DMS79 (cell line): ENCODE measurements at places on chromosomes 3 and 15.
A peak's percentile ranks its signal among the peaks of the same experiment; 100 is the strongest.

GRCh38 chr3:61828880-61829721 is 267.7 kb downstream of the PTPRG start:
- no peak for DNase-seq

DNA sequence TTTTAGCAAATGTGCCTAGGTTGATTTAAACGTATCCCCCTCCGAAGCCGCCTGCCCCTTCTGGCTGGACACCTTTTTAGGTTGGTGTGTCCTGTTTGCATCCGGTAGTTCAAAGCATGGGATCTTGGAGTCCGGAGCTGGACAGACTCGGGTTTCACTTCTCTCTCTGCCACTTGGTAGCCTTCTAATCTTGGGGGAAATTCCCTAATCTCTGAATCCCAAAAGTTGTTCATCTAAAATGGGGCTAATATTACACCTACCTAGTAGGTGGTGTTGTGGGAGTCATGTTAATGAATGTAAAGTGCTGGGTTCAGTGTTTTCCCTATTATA is 760 bp downstream of the FANCI start:
- DNase-seq = no peak

DNA sequence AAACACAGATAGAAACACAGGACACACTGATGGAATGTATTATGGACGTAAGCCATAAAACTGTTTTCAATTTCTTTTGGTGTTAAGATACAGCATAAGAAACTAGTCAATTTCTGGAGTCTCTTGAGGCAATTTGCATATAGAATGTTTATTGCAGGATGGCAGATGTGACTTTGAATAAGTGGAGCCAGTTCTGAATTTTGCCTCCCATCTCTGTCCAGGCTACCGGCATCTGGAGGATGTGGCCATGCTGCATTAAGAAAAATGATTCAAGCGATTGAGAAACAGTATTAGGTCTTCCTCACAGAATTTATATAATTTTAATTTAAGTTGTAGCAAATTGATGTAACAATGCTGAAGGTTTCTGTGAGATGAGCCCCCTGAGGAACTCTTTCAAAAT is 81.5 kb downstream of the CHST2 start:
- DNase-seq = no peak

DNA sequence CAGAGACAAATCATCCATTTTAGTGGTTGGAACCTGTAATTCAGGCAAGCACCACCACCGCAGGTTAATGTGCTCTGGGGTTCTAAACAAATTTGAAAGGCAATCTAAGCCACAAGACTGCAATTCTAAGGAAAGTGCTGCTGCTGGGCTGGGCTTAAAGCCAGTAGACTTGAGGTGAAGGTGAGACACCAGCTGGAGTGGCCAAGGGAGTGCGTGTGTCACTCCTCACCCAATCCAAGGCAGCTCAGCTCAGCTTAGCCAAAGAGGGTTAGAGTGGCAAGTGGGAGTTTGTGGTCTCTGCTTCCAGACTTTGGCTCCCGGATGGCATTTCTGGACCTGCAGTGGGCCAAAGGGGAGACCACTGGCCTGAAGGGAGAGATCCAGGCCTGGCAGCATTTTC is 1655.6 kb downstream of the SI start:
- no peak for DNase-seq

- no peak for DNase-seq
These were observed 6.6 kb upstream of the ATP11B start for GRCh38 chr3:182786564-182787196.

GRCh38 chr15:25787855-25788520 is 75.1 kb downstream of the ATP10A start:
- DNase-seq = no peak

DNA sequence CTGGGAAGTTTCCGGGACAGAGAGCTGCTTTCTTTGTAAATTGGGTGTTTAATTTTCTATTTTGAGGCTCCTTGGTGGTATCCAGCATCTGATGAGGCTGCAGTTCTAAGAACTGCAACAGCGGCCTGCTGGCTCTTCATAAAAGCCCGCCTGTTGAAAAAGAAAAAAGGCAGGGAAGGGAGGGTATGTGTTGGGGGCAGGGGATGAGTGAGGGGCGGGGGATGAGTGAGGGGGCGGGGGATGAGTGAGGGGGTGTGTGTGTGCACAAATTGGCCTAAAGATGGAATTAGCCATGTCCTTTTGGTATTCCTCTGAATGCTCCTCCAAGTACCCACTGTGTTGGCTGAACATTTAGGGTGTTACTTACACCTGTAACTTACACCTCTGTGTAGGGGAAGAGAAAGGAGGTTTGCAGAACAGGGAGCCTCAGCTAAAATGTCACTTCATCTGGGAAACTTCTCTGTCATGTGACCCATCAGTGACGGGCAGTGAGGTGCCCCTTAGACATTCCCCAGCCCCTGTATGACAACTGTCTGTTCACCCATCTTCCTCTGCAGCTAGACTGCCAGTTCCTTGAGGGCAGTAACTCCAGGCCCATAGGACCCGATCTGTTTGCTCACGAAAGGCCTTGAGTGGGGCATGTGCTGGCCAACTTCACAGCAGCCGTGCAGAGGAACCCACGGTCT is 57.6 kb downstream of the LRIG1 start:
- DNase-seq = no peak

DNA sequence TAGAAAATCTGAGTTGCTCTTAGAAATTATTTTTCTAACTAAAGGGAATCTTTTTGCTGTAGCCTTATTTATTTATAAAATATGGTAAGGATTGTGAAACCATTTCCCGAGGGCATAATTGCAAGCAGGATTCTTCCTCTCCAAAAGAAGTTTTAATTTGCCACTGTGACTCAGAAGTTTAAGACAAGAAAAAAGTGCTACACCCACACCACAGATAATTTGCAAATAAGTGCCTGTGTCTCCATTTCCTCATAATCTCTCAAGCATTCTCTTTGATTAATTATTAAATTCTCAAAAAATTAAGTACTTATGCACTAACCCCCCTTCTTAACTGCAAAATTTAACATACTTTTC is 43.6 kb downstream of the RASA2 start:
- DNase-seq = no peak

DNA sequence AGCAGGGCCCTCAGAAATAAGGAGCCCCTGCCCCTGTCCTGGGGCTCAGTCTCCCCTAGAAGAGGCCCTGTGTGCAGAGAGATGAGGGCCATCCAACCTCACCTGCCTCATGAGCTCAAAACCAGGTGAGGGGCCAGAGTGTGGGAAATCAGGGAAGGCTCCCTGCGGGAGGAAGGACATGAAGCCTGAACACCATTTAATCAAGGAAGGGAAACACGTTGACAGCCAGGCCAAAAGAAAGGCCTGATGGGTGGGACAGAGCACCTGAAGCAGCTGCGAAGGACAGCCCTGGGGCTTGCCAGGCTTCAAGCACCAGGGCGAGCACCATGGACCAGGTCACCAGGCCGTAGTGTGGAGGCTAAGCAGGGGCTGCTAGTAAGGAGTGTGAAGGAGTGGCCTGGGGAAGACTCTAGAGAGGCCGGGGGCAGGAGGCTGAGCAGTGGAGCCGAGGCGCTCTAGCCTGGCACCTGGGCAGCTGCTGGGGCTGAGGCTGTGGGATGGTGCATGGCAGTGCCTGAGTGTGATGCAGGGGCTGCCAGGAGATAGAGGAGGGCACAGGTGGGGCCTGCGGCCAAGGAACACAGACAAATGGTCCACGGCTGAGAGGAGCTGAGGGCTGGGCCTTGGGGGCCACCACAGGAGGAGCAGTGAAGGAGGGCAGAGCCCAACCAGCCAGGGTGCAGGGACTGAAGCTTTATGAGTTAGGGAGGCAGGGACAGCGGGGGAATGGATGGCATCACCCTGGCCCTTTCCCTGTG is 16.1 kb downstream of the ACAA1 start:
- DNase-seq = no peak

DNA sequence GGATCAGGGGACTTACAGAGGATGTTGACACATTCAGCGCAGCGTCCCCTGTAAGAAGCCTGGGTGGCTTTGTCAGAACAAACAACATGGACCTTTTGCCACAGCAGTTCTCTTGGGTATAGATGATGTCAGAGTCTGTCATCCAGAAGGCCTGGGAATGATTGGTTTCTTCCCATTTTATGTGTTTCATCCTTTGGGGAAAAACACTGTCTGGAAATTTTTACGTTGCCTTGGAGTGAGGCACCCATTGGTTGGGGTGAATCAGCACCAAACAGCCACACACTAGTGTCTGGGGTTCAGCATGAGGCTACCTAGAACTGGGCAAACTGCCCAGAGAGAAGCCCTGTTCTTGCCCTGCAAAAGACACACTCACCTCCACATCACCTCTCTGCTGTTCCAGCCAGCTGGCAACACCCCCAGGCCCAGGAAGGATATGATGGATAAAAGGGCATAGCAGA is 123.0 kb downstream of the FAM43A start:
- no peak for DNase-seq

- DNase-seq = no peak
These were observed 98.5 kb upstream of the SLC25A36 start for GRCh38 chr3:140842984-140843649.

DNA sequence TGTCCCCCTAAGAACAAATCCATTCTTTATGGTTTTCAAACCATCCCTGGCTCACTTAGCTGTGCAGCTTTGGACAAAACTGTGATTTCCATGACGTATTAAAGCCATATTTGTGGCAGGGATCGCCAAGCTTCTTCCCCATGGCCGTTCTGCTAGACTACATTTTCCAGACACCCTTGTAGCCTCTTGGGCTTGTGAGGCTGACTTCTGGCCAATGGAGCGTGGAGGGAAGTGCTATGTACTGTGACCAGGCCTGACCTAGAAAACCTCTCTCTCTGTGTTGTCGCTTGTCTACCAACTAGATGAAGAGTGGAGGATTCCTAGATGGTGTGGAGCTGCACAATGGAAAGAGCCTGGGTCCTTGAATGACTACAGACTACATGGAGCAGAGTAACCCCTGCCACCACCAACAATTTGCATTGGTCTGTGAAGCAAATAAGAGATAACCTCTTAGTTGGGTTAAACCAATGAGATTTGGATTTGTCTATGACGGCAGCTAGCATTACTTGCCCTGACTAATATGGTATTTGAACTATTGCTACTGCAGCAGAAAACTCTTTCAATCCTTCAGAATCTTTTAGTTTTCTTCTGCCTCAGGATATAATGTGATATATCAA is 22.1 kb upstream of the MGLL start:
- DNase-seq = peak; percentile 76

- peak; percentile 5 for DNase-seq
These were observed 35.6 kb upstream of the GYG1 start for GRCh38 chr3:148955544-148956346.

GRCh38 chr3:134976948-134977347 is 181.9 kb downstream of the EPHB1 start:
- no peak for DNase-seq

DNA sequence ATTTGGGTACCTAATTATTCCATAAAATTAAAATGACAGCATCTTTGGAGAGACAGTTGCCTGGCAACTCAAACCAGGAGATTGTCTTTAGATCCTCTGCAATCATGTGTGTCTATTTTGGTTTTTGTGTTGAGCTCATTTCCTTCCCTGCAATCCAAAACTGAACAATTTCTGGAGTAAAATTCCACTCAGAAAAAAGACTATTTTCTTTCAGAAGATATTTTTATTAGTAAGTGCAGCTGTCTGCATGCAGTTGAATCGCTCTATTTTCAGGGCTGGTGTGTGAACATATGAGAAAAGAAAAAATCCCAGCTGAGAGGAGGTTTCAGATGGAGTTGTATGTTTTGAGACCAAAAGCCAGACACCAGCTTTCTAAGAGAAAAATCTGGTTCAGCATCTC is 41.9 kb upstream of the DYNC1LI1 start:
- no peak for DNase-seq

GRCh38 chr3:61688307-61688984 is 127.1 kb downstream of the PTPRG start:
- DNase-seq = no peak

- peak; percentile 91 for DNase-seq
These were observed 28.1 kb upstream of the CNBP start for GRCh38 chr3:129211772-129212171.

DNA sequence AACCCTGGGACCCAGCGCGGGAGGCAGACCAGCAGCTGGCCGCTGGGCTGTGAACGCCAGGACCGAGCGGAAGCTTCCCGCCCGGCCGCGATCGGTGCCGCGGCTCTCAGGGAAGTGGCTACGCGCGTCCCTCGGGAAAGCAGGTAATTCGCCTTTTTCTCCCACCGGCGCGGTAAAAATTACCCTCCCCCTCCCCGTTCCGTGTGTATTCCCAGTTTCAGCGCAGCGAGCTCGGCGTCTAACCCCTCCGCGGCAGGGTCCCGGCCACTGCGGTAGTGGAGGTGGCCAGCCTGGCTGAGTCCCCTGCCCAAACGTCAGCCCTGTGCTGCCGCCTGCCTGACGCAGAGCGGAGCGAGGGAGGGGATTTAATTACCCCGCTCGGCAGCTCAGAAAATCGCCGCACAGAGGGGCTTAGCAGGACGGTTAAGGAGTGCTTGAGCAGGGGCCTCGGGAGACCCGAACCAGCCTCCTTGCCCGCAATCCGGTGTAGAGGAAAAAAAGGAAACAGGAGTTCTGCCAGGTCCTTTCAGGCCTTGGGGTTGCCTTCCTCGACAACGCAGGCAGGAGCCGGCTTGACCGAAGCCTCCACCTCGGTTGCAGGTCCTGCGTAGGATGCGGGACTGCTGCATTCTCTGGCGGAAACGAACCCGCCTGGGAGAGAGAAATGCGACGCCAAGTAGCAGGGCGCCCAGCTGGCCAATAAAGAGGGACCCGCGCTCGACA is 2.9 kb downstream of the GATA2 start:
- DNase-seq = peak; percentile 44

DNA sequence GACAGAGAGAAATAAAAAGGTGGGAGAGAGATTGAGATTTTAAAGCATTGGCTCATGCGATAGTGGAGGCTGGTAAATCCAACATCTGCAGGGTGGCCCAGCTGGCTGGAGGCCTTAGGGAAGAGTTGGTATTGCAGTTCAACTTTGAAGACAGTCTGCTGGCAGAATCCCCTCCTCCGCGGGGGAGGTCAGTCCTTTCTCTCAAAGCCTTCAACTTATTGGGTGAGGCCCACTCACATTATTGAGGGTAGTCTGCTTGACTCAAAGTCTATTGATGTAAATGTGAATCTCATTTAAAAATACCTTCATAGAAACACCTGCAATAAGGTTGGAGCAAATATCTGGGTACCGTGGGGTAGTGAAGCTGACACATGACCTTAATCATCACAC is 31.8 kb upstream of the PROK2 start:
- DNase-seq = no peak

GRCh38 chr3:85567071-85567676 is 608.4 kb downstream of the CADM2 start:
- no peak for DNase-seq

DNA sequence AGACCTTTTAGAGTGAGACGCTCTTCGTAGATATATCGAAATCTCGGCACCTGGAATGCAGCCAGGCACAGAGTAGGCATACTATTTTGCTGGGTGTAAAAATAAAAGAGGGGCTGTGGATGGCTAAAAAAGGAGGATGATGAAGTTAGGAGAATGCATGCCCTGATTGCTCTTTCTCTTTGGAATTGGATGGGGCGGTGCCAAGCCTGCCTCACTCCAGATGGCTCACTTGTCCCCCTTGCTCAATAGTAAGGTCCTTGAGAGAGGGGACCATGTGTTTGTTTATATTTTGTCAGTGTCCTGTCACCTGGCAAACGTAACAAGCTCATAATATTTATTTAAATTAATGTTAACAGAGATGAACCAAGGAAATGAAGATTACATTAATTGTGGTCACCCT is 33.0 kb downstream of the SNRK start:
- no peak for DNase-seq

- no peak for DNase-seq
These were observed 109.1 kb downstream of the COL6A6 start for GRCh38 chr3:130626049-130626448.

GRCh38 chr15:68311464-68311835 is 33.9 kb downstream of the FEM1B start:
- no peak for DNase-seq
